Mammary epithelial cell (primary cell): ENCODE measurements at places on chromosomes 7 and 10.

- DNase-seq, result peak; percentile 49
Observed at GRCh38 chr7:19575909-19576557, 132.8 kb downstream of the POLR1F start.

GRCh38 chr10:81040031-81040430 is 502.3 kb downstream of the SH2D4B start:
- DNase-seq, result no peak

DNA sequence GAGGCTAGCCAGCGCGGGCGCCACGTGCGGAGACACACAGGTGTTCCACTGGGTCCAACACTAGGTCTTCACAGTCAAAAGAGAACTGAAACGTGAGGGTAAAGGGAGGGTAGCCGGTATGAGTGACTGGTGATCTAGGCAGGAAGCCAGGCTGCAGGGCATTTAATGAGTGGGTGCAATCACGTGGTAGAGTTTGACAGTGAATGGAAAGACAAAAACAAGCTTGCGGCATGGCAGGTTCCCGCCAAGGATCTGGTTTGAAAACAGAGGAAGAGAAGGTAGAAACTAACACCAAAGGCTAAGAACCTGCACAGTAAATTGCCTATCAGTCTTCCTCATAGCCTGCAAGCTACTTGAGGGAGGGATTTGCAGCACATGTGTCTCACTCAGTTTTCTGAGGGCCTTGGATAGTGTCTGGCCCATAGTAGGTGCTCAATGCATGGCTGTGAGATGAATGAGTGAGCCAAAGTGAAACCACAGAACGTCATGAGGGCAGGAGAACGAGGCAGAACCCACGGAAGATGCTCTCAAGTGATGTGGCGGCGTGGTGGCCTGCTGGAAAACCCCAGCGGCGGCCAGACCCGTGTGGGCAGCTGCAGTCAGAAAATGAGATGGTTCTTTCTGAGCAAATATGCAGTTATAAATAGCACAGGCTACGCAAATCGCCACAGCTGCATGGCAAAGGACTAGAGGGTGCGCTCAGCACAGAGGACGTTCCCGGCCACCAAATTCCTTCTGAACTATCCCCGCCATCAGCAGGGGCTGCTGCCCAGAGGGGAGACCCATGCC is 183.6 kb upstream of the NFE2L3 start:
- no peak for DNase-seq

DNA sequence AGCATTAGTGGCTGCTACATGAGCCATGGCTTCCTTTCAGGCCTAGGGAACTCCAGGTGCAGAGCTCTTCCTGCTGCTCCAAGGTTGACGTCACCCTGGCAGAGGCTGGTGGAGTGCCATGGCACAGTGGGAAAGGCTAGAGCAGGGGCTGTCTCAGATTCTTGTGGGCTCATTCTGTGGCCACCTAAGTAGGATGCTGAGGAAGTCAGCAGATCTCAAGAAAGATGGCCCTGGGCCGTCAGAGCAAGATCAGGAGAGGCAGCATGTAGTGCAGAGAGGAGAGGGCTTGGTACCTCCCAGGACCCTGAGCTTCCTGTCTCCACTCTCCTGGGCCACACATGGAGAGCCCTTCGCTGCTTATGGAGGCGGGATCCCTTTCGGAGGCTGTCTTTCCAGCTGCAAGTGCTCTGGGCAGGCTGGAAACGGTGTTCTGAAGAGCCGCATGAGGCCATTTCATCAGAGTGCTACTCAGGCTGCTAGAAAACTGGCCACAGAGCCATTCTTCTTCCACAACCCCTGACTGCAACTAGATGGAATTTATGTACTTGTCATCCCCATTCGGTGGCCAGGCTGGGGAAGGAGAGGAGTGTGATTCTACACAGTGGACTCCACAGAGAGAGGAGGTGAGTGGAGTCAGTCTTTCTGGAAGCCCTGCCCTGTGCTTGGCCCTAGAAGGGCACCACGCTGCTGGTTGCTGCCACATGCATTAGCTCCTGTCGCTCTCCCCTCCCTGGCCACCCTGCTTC is 304.2 kb downstream of the RPS24 start:
- DNase-seq, result no peak
